ENCODE measurements at places on chromosomes 1 and 21.

- peak; percentile 88 for DNase-seq
These were observed 5.4 kb upstream of the GJA8 start for GRCh38 chr1:147897029-147897752.

- DNase-seq, result peak; percentile 60
These were observed 43.5 kb upstream of the NRDC start for GRCh38 chr1:51922040-51922439.

GRCh38 chr1:168096296-168097165, 40.2 kb downstream of the GPR161 start:
- no peak for DNase-seq

DNA sequence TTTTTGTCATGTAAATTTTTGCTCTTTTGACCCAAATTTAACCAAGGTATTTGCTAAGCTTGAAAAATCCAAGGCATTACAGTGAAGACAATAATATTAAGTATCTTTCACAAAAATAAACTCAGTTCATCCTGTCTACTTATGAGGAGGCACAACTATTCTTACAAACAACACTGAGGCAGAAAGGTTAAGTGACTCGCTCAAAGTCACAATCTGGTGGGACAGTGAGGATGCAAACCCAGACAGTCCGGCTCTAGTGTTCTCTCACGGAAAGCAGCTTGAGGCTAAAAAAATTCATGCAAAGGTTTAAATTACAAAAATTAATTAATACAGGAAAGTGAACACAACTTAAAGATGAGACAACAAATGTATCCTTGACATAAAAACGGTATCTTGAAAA, 125.3 kb downstream of the SIPA1L2 start:
- DNase-seq, result no peak

DNA sequence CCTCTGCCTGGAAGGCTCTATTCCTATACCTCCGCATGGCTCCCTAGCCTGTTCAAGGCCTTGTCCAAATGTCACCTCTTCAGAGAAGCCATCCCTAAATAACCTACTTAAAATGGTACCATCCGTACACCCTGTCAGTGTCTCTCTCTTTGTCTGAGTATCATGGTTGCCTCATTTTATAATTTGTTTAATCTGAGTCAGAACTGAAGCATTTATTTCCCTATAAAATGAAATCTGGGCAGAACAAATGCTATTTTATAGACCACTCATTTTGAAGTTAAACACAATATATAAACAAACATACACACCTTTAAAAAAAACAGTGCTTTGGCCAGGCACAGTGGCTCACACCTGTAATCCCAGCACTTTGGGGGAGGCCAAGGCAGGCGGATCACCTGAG, 30.2 kb downstream of the RERE start:
- no peak for DNase-seq

DNA sequence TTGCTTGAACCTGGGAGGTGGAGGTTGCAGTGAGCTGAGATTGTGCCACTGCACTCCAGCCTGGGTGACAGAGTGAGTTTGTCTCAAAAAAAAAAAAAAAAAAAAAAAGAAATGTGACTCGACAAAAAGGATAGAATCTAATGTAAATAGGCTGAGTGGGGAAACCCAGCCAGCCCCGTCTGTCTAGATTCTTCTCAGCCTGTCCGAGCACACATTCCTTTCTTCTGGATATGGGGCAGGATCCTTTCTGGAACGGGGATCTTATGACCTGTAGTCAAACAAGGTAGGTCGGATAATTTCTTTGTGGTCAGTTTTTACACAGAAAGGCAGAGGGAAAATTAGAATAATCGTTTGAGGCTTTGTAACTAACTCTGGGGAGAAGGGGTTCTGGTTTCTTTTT, 74.1 kb downstream of the C21orf91 start:
- DNase-seq, result no peak

GRCh38 chr1:33301273-33301984, 19.5 kb downstream of the A3GALT2 start:
- DNase-seq, result no peak

- no peak for DNase-seq
These were observed 105.1 kb downstream of the BARHL2 start for GRCh38 chr1:90612033-90612432.

GRCh38 chr1:217495249-217495648, 135.6 kb downstream of the GPATCH2 start:
- DNase-seq, result no peak

- DNase-seq, result peak; percentile 72
These were observed 86.9 kb downstream of the ADARB1 start for GRCh38 chr21:45161038-45161945.

GRCh38 chr1:77342745-77343144, 60.9 kb downstream of the AK5 start:
- DNase-seq, result no peak

- no peak for DNase-seq
These were observed 3.4 kb downstream of the PLXNA2 start for GRCh38 chr1:208240662-208241355.

DNA sequence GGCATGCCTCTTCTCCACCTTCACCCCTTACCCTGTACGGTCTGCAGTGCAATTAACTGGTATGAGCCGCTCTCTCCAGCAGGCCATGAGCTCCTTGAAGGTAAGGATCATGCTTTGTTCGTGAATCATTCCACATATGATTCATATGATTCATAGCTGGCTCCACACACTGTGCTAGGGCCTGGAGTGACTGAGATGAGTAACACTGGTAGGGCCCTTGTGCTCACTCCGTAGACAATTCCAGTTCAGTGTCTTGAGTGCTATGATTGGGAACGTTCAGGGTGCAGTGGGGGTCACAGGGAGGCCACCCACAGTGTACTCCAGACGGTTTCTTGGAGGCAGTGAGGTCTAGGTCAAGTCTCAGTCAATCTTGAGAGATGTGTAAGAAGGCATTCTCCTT, 239.8 kb downstream of the LMX1A start:
- DNase-seq, result peak; percentile 12

DNA sequence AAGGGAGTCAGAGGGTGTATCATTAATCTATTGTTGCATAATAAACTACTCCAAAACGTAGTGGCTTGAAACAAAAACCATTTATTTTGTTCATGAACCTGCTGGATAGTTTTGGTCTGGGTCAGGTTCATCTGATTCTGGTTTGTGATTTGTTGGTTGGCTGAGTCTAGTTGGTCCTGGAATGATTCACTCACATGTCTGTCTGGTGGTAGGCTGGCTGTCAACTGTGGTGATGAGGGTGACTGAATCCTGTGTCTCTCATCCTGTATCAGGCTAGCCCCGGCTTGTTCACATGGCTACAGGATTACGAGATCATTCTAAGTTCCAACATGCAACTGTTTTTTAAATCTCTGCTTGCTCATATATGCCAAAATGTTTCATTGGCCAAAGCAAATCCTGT, 22.5 kb upstream of the SIKE1 start:
- DNase-seq, result no peak

GRCh38 chr1:246373828-246374569, 133.1 kb downstream of the SMYD3 start:
- no peak for DNase-seq
